ENCODE measurements at places on chromosomes 1 and 21.

DNA sequence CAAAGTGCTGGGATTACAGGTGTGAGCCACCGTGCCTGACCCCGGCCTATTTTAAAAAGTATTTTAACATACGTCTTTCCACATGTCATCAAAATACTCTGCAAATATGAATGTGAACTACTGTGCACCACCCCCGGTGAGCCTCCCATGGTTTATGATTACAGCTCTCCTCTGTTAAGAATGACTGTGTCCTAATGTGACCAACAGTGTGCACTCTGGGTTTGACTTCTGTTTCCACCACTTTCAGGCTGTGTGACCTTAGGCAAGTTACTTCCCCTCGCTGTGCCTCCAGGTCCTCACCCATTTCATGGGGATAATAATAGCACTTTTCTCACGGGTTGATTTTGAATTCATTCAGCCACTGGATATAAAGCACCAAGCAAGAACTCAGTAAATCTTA, 14.7 kb downstream of the AMPD2 start:
- DNase-seq = no peak

DNA sequence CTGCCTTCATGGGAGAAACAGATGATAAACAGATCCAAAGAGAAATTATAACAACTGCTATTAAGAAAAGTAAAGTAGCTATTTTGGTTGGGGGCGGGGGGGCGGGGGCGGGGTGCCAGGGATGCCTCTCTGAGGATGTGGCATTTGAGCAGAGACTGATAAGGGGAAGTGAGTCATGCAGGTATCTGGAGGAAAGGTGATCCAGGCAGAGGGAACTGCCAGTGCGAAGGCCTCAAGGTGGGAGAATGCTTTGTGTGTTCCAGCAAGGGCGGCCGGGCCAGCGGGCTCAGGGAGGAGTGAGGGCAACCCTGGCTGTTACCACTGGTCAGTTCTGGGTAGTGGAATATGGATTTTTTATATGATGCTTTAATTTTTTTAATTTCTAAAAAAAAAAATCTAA, 7.0 kb upstream of the TNFRSF1B start:
- DNase-seq = peak; percentile 29

GRCh38 chr1:162994921-162995320, 74.2 kb upstream of the RGS4 start:
- DNase-seq = no peak

GRCh38 chr1:38102636-38103035, 56.0 kb upstream of the POU3F1 start:
- no peak for DNase-seq

DNA sequence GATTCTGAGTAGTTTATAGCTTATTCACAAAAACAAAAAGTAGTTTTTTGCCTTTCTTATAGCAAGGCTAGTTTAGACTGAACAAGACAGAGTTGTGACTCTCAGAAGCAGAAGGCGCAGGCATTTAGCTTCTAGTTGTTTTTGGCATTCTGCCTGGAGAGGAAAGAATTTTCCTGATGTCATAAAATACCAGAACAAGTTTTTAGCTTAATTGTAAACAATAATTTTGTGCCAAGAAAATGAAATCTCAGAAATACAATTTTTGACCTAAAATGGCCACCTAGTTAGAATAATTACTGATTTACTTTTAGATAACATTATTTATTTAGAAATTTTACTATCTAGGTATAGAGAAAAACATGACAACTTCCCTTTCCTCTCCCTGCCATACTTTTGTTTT, 1.0 kb downstream of the DNAJB4 start:
- peak; percentile 11 for DNase-seq

DNA sequence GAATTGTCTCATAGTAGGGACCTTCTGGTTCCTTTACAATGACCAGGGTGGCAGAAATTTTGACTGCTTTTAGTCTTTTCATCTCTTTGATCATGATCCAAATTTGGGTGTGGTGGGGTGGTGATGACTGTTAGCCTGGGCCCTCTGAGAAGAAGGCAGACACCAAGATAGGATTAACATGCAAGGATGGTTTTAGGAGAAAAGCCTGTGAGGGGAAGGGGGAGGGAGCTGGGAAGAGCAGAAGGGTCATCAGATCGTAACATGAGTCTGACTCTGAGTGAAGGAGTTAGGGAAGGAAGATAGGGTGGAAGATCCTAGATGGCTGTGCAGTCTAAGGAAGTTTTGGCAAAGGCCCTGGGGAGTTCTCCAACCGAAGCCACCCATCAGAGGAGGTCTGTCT, 28.5 kb upstream of the CAMSAP2 start:
- no peak for DNase-seq

- DNase-seq = peak; percentile 68
Measured at GRCh38 chr1:211259638-211260126, 516 bp downstream of the RCOR3 start.

GRCh38 chr1:56533197-56533596, 46.2 kb downstream of the PLPP3 start:
- no peak for DNase-seq
